ENCODE measurements at places on chromosomes 11 and 22.
A peak's percentile ranks its signal among the peaks of the same experiment; 100 is the strongest.

- H3K36me3 ChIP-seq = no peaks in the 10 kb centered on the region
- DNase-seq = no peak
- H3K27ac ChIP-seq = no peak overlapping the region
- no peak overlapping the region for H3K4me3 ChIP-seq
- H3K27me3 ChIP-seq = no peaks in the 10 kb centered on the region
- no peaks in the 10 kb centered on the region for H3K4me1 ChIP-seq
Observed at GRCh38 chr11:36471577-36471976, 38.5 kb downstream of the TRAF6 start.

- no peak overlapping the region for H3K27ac ChIP-seq
- peaks cover 26% of the 10 kb centered on the region for H3K36me3 ChIP-seq
- H3K27me3 ChIP-seq = no peaks in the 10 kb centered on the region
- no peaks in the 10 kb centered on the region for H3K4me1 ChIP-seq
- H3K4me3 ChIP-seq = no peak overlapping the region
Observed at GRCh38 chr22:50218153-50218995, 17.6 kb downstream of the SELENOO start.

DNA sequence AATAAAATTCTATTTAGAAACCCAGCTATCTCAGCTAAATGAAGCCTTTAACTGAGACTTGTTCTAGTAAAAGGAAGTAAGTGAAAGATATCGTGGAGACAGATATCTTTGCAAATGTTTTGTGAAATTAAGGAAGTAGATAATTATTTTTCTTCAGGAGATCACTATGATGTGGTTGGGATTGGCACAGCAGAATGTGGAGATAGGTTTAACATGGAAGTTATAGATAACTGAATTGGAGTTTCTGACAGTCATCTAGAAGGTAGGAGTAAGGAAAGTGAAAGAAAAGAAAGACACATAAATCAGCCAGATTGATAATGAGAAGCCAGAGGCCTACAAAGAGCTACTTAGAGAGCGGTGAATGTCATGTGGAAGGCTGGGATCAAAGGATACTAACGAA lies 4.7 kb upstream of the CASP5 start:
- no peaks in the 10 kb centered on the region for H3K4me1 ChIP-seq
- no peak overlapping the region for H3K4me3 ChIP-seq
- no peaks in the 10 kb centered on the region for H3K27me3 ChIP-seq
- DNase-seq = no peak
- H3K27ac ChIP-seq = no peak overlapping the region

GRCh38 chr22:39635719-39636118 lies 65.2 kb downstream of the CACNA1I start:
- no peak overlapping the region for H3K4me3 ChIP-seq
- no peaks in the 10 kb centered on the region for H3K36me3 ChIP-seq
- no peaks in the 10 kb centered on the region for H3K27me3 ChIP-seq
- no peak for DNase-seq
- H3K27ac ChIP-seq = no peak overlapping the region

DNA sequence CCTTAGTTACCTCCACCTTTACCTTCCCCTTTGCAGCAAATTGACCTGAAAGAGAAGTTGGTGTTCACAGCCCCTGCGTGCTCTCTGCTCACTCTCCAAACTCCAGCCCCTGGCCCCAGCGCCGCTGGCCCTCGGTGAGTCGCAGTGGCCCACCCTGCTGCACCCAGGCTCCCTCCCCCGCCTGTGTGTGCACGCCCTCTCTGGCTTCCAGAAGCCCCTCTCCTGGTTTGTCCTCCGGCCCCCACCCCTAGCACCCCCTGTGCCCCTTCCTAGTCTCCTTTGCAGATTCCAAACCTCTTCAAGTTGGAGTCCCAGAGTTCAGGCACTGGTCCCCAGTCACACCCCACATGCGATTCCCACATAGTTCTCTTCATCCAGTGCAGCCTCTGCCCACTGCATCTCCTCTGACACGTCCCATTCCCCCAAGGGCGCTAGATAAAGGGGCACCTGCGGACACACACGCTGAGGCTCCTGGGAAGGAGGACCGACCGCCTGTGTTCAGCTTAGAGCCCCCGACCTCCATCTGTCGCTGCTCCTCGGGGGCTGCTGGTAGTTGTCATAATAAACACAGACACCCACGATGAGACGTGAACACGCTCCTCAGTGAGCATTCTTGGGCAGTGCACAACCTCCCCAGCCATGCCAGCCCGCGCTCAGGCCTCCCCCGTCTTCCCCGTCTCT lies 1.5 kb upstream of the PHRF1 start:
- no peak overlapping the region for H3K27ac ChIP-seq
- no peaks in the 10 kb centered on the region for H3K36me3 ChIP-seq
- H3K27me3 ChIP-seq = no peaks in the 10 kb centered on the region
- peak overlapping the region; percentile 49 for H3K4me3 ChIP-seq
- DNase-seq = no peak

DNA sequence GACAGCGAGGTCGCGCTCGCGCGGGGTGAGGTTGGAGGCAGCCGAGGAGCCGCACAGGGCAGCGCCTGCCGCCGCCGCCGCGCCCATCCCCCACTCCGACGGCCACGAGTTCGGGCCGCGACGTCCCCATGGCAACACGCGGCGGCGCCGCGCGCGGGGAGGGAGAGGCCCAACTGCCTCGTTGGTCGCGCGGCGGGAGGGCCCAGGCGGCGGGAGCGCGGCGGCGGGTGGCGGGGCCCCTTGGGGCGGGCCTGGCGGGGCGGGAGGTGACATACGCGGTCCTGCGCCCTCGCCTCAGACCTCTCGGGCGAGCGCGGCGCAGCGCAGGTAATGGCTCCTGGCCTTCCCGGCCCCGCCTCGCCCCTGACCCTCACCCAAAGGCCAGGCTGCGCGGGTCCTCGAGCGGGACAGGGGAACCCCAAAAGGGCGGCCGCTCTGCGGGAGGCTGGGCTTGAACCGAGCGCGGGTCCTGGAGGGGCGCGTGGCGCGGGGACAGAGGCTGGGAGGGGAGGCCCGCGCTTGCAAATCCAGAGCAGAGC lies at the start of gene DEUP1:
Gene DEUP1 (plus strand): TSS at position 297 of the 539 bp plus-strand sequence. CDS start 1,518 bp downstream, outside the sequence.
- no peaks in the 10 kb centered on the region for H3K36me3 ChIP-seq
- no peaks in the 10 kb centered on the region for H3K27me3 ChIP-seq
- peak; percentile 22 for DNase-seq
- H3K4me3 ChIP-seq = peak within 1 kb of the TSS; percentile 23
- H3K27ac ChIP-seq = no peak within 1 kb of the TSS

- no peaks in the 10 kb centered on the region for H3K4me1 ChIP-seq
- H3K27me3 ChIP-seq = no peaks in the 10 kb centered on the region
- no peaks in the 10 kb centered on the region for H3K36me3 ChIP-seq
Observed at GRCh38 chr11:119262668-119263351, 54.1 kb downstream of the MCAM start.

GRCh38 chr11:71098776-71099175 lies 153.6 kb downstream of the SHANK2 start:
- no peak for DNase-seq
- no peak overlapping the region for H3K27ac ChIP-seq
- H3K27me3 ChIP-seq = no peaks in the 10 kb centered on the region
- no peaks in the 10 kb centered on the region for H3K36me3 ChIP-seq
- H3K4me1 ChIP-seq = no peaks in the 10 kb centered on the region

GRCh38 chr11:72981080-72981479 lies 161.0 kb downstream of the FCHSD2 start:
- H3K27ac ChIP-seq = no peak overlapping the region
- no peaks in the 10 kb centered on the region for H3K4me1 ChIP-seq
- no peaks in the 10 kb centered on the region for H3K36me3 ChIP-seq
- H3K27me3 ChIP-seq = no peaks in the 10 kb centered on the region
- no peak for DNase-seq
- H3K4me3 ChIP-seq = no peak overlapping the region

- no peak for DNase-seq
- no peaks in the 10 kb centered on the region for H3K36me3 ChIP-seq
- no peak overlapping the region for H3K27ac ChIP-seq
Observed at GRCh38 chr11:87203907-87204602, 166.3 kb downstream of the TMEM135 start.

GRCh38 chr11:80698637-80699036 lies 1257.8 kb upstream of the TENM4 start:
- DNase-seq = no peak
- no peaks in the 10 kb centered on the region for H3K4me1 ChIP-seq
- no peak overlapping the region for H3K27ac ChIP-seq
- H3K27me3 ChIP-seq = no peaks in the 10 kb centered on the region

- DNase-seq = no peak
- peak within 1 kb of the TSS; percentile 60 for H3K4me3 ChIP-seq
- peak within 1 kb of the TSS; percentile 14 for H3K27ac ChIP-seq
- peaks cover 8% of the 10 kb centered on the region for H3K4me1 ChIP-seq
- H3K27me3 ChIP-seq = no peaks in the 10 kb centered on the region
Observed at GRCh38 chr22:20268279-20269012, at the start of gene RTN4R. Gene RTN4R (minus strand): TSS chr22:20268318. CDS start chr22:20268092, 226 bp downstream.

- no peak overlapping the region for H3K4me3 ChIP-seq
- no peak overlapping the region for H3K27ac ChIP-seq
- H3K36me3 ChIP-seq = no peaks in the 10 kb centered on the region
Observed at GRCh38 chr11:122811721-122812120, 26.6 kb upstream of the CRTAM start.

GRCh38 chr22:27220339-27220738 lies 563.0 kb downstream of the MIAT start:
- no peak overlapping the region for H3K4me3 ChIP-seq
- peaks cover 7% of the 10 kb centered on the region for H3K27me3 ChIP-seq
- no peak for DNase-seq
- H3K4me1 ChIP-seq = no peaks in the 10 kb centered on the region
- H3K27ac ChIP-seq = no peak overlapping the region
- H3K36me3 ChIP-seq = no peaks in the 10 kb centered on the region

GRCh38 chr11:43998308-43998707 lies 49.5 kb upstream of the ACCSL start:
- H3K27ac ChIP-seq = no peak overlapping the region
- no peaks in the 10 kb centered on the region for H3K4me1 ChIP-seq
- H3K4me3 ChIP-seq = no peak overlapping the region

GRCh38 chr11:17296852-17297559 lies 20.5 kb downstream of the NUCB2 start:
- no peak for DNase-seq
- H3K4me3 ChIP-seq = no peak overlapping the region
- H3K27me3 ChIP-seq = no peaks in the 10 kb centered on the region
- H3K36me3 ChIP-seq = no peaks in the 10 kb centered on the region

GRCh38 chr11:44795803-44796535 lies 69.2 kb downstream of the TSPAN18 start:
- no peaks in the 10 kb centered on the region for H3K36me3 ChIP-seq
- no peak overlapping the region for H3K27ac ChIP-seq
- no peaks in the 10 kb centered on the region for H3K27me3 ChIP-seq
- H3K4me1 ChIP-seq = no peaks in the 10 kb centered on the region

DNA sequence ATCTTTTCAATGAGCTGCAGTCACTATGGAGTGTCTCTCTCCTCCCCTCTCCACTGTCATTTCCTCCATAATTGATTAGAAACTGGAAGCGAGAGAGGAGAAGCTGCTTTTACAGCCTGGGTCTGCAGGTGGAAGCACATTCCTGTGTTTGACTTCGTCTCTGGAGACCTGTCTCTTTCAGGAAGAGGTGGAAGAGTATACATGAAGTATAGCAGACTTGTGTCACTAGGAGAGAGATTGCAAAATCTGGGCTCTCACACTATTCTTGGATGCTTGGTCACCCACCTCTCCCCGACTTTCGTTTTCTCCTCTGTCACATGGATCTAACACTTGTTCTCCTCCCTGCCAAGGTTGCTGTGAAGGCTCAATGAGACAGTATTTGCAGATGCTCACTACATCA lies 323.3 kb downstream of the NTM start:
- H3K27me3 ChIP-seq = no peaks in the 10 kb centered on the region
- no peaks in the 10 kb centered on the region for H3K36me3 ChIP-seq
- no peak for DNase-seq
- no peaks in the 10 kb centered on the region for H3K4me1 ChIP-seq
- H3K27ac ChIP-seq = no peak overlapping the region

GRCh38 chr11:111680486-111681175 lies 78.4 kb downstream of the SIK2 start:
- no peaks in the 10 kb centered on the region for H3K27me3 ChIP-seq
- DNase-seq = no peak
- H3K27ac ChIP-seq = no peak overlapping the region
- H3K4me1 ChIP-seq = no peaks in the 10 kb centered on the region
- no peak overlapping the region for H3K4me3 ChIP-seq

DNA sequence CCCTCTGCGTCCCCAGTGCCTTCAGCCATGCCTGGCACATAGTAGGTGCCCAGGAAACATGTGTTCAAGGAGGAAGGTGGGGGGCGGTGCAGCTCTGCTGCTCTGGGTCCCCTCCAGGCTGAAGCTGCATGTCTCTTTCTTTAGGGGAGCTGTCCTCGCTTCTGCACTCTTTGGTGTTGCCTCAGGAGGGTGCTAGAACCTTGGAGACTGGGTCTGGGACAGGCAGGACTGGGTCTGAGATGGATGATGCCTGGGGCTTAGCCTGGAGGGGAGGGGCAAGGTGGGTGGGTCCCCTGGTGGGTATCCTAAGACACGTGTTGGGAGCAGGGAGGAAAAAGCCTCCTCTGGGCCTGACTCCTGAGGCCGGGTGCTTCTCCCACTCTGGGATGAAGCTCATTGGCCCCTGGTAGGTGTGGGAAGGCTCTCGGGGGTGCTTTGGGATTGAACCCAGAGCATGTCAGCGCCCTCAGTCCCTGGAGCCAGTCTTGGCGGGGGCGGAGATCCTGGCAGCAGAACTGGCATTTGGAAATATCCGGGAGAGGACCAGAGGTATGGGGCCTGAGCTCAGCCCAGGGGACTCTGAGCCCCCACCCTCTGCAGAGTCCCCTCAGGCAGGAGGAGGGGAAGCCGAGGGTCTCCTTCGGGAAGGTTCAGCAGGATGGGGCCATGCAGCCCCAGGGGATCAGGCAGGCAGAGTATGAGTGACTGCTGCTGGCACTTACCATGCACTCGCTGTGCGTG lies 6.7 kb upstream of the GSTP1 start:
- no peaks in the 10 kb centered on the region for H3K36me3 ChIP-seq
- no peak overlapping the region for H3K4me3 ChIP-seq
- no peaks in the 10 kb centered on the region for H3K27me3 ChIP-seq
- no peak overlapping the region for H3K27ac ChIP-seq
- no peaks in the 10 kb centered on the region for H3K4me1 ChIP-seq

- no peaks in the 10 kb centered on the region for H3K27me3 ChIP-seq
- peak overlapping the region; percentile 21 for H3K27ac ChIP-seq
- H3K4me1 ChIP-seq = no peaks in the 10 kb centered on the region
- no peaks in the 10 kb centered on the region for H3K36me3 ChIP-seq
- no peak overlapping the region for H3K4me3 ChIP-seq
Observed at GRCh38 chr11:3879967-3880542, 24.6 kb downstream of the STIM1 start.

GRCh38 chr11:16605894-16606783 lies 132.3 kb upstream of the C11orf58 start:
- H3K36me3 ChIP-seq = no peaks in the 10 kb centered on the region
- DNase-seq = peak; percentile 90
- no peaks in the 10 kb centered on the region for H3K4me1 ChIP-seq
- H3K4me3 ChIP-seq = peak overlapping the region; percentile 54
- H3K27ac ChIP-seq = peak overlapping the region; percentile 65

GRCh38 chr11:134252346-134253187 lies 585 bp downstream of the THYN1 start:
- H3K36me3 ChIP-seq = no peaks in the 10 kb centered on the region
- H3K27ac ChIP-seq = peak overlapping the region; percentile 61
- no peaks in the 10 kb centered on the region for H3K27me3 ChIP-seq

DNA sequence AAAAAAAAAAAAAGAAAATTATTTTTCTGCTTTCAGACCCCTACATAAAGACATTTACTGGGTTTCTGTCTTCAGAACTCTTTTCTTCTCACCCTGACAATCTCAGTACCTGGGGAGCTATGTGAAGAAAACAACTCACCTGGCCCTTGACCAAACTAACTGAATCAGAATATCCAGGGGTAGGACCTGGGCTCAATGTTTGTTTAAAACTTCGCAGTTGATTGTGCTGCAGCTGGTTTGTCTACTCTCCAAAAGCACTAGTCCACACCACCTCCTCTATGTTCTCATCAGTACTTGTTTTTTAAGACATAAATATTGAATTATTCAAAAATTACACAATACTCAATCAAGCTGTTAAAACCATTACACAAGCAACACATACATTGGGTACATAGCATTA lies 34.8 kb downstream of the EIF3F start:
- no peaks in the 10 kb centered on the region for H3K36me3 ChIP-seq
- DNase-seq = no peak
- H3K27me3 ChIP-seq = no peaks in the 10 kb centered on the region
- H3K4me1 ChIP-seq = no peaks in the 10 kb centered on the region
- no peak overlapping the region for H3K4me3 ChIP-seq

Data from breast epithelium (tissue), 4 donors.